Right lobe of liver (tissue), 6 donors: ENCODE measurements at places on chromosomes 3 and 15.

DNA sequence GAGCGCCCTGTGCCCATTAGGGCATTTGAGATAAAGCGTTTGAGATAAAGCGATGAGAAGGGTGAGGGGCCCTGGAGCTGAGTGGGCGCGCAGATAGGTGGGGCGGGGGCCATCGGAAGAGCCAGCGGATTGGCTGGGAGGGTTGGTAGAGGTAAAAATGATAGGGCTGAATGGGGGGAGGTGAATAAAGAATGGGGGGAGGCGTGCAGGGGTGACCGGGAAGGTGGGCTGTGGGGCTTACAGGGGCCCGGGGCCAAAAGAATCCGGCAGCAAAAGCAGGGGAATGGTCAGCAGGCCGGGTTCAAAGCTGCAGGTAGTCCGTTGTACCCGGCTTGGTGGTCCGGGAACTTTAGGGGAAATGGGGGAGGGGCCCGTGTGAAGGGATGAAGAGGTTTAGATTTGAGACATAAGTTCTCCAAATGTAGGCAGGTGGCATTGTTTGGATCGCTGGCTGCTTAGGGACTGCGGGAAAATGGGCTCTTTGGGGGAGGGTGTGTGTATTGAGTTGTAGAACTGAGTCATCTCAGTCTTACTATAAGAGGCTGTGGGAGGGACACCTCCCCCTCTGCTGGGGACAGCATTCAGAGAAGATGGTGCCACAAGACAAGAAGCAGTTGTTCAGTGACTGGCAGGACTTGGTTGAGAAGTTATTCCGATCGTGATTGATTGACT lies 610 bp downstream of the ARID3B start:
- no peaks in the 10 kb centered on the region for H3K36me3 ChIP-seq
- DNase-seq, result peak; percentile 64
- H3K4me3 ChIP-seq, result peak overlapping the region; percentile 90
- no peaks in the 10 kb centered on the region for H3K27me3 ChIP-seq

- H3K27ac ChIP-seq, result no peak overlapping the region
- H3K4me3 ChIP-seq, result no peak overlapping the region
- H3K4me1 ChIP-seq, result no peaks in the 10 kb centered on the region
- DNase-seq, result no peak
- H3K27me3 ChIP-seq, result no peaks in the 10 kb centered on the region
- H3K36me3 ChIP-seq, result no peaks in the 10 kb centered on the region
These were observed 575.1 kb upstream of the UBE2E2 start for GRCh38 chr3:22627993-22628499.

GRCh38 chr3:62615258-62615849 lies 242.0 kb upstream of the FEZF2 start:
- no peak overlapping the region for H3K4me3 ChIP-seq
- no peak overlapping the region for H3K27ac ChIP-seq
- DNase-seq, result no peak
- H3K36me3 ChIP-seq, result no peaks in the 10 kb centered on the region

- no peaks in the 10 kb centered on the region for H3K27me3 ChIP-seq
- no peaks in the 10 kb centered on the region for H3K36me3 ChIP-seq
- H3K27ac ChIP-seq, result no peak overlapping the region
- H3K4me1 ChIP-seq, result peaks cover 25% of the 10 kb centered on the region
These were observed 184.9 kb downstream of the FAM43A start for GRCh38 chr3:194870394-194871110.

DNA sequence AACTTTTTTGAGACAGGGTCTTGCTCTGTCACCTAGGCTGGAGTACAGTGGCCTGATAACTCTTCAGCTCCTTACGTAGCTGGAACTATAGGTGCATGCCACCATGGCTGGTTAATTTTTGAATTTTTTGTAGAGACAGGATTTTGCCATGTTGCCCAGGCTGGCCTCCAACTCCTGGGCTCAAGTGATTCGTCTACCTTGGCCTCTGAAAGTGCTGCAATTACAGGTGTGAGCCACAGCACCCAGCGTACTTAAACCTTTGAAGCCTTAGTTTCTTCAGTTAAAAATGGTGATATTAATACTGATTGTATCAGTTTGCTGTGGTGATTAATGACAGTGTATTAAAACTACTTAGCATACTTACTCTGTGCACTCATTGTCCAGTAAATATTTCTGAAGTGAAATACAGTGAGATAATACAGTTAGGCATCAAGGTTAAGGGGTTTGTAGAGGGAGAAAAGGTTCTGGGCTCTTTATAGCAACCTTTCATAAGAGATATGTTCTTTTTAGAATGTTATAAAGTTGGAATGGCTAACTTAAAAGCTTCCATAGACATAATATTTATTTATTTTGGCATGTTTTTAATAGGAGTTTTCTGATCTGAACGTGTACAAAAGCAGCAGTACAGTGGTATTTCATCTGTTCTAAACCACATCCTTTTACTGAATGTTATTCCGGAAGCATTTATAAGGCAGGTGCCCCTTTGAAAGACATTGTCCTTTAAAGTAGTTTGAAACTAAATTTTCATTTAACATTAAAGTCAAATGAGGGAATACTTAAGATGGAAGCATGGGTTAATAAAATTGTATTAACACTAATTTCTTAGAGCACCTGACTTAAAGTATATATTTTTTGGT lies 23.6 kb downstream of the NCK1 start:
- H3K27me3 ChIP-seq, result no peaks in the 10 kb centered on the region
- H3K36me3 ChIP-seq, result no peaks in the 10 kb centered on the region
- no peak overlapping the region for H3K4me3 ChIP-seq

GRCh38 chr3:8554696-8555095 lies 53.1 kb downstream of the LMCD1 start:
- no peak overlapping the region for H3K27ac ChIP-seq
- H3K4me3 ChIP-seq, result no peak overlapping the region
- DNase-seq, result no peak
- H3K4me1 ChIP-seq, result peaks cover 5% of the 10 kb centered on the region
- no peaks in the 10 kb centered on the region for H3K36me3 ChIP-seq

DNA sequence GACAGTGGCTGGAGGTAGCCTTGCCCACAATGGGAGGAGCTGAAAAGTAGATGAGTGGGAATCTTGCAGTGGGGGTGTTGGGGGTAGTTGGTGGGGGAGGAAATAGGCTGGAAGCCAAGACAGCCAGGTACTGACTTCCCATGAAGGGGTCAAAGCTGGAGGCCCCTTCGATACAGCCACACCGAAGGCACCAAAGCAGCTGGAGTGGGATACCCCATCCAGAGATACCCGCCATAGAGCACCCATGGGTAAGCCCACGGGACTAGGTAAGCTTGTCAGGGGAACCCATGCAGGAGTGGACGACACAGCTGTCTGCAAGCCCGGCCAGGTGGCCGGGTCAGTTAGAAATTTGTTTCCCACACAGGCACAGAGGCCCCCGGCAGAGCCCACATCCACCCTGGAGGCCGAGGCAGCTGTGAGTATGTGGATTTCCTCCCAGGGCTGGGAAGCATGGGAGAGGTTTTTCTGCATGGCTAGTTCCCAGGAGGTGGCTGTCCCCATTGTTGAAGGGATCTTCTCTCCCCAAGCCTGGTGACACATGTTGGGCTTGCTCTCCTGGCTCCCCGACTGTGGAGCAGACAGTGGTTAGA lies 28.6 kb downstream of the PRR23E start:
- no peaks in the 10 kb centered on the region for H3K27me3 ChIP-seq
- no peak for DNase-seq
- no peak overlapping the region for H3K4me3 ChIP-seq

DNA sequence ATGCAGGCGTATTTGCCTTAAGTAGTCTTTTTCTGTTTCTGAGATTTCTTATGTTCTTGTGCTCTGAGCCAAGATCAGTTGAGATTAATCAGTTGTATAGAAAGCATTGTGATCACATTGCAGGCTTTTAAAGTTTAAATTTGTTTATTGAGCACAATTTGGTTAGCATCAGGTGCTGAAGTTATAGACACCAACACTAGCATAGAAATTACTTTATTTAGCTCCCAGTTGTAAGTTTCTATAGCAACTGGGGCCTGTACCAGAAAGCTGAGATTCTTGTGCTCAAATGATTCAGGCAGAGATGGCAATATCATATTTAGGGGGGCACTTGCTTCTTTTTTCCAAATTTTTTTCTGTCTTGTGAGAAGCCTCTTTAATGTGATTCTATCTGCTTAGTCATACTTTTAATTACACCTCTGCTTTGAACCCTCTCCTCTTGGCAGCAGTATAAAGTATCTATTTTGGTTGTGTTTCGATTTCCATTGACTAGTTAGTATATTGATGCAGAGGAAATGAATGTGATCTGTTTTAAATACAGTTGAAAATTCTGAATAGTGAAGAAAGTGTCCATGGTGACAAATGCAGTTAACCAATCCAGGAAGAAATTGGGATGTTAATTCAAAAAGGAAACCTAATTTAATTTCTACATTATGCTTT lies 241.7 kb upstream of the GBE1 start:
- no peak overlapping the region for H3K4me3 ChIP-seq
- H3K27me3 ChIP-seq, result no peaks in the 10 kb centered on the region
- DNase-seq, result no peak

DNA sequence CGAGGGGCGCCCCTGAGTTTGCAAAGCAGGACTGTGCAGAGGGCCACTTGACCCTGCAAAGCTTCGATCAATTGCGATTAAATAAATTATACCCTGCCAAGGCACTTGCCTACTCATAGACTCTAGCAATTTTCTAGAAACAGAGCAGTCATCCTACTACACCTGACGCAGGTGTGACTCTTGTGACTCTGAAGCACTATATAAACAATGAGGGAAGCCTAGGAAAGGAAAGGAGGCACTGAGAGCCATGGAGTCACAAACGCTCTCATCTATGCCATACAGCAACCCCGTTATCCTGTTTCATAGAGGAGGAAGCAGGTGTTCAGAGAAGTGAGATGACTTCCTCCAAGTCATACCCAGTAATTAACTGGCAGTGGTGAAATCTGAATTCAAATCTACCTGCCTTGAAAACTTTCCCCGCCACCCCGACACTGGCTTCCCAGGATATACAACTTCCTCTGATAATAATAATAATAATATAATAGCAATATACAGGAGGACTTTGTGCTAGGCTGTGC lies 14.4 kb downstream of the ARHGEF3 start:
- H3K36me3 ChIP-seq, result no peaks in the 10 kb centered on the region
- DNase-seq, result no peak
- no peak overlapping the region for H3K27ac ChIP-seq
- H3K27me3 ChIP-seq, result no peaks in the 10 kb centered on the region

- H3K4me1 ChIP-seq, result no peaks in the 10 kb centered on the region
- DNase-seq, result no peak
- no peak overlapping the region for H3K4me3 ChIP-seq
These were observed 4.2 kb upstream of the MOBP start for GRCh38 chr3:39463269-39463668.
